ENCODE measurements at places on chromosomes 3 and 15. TPM values are rescaled to one million over a fixed set of nuclear protein-coding genes. Genes with fewer than 3 reads are reported as not detected.

Gene PLCH1
- 12.4 TPM for total RNA-seq

Gene RPP25
- total RNA-seq, result 9.0 TPM

Gene PATL2
- total RNA-seq, result not detected

Gene ANKRD34C
- not detected for total RNA-seq

Gene SAMD7
- total RNA-seq, result not detected

Gene C3orf49
- total RNA-seq, result not detected

Gene PLA2G4E
- not detected for total RNA-seq

Gene CRABP1
- total RNA-seq, result 91.0 TPM

Gene LRRC49
- total RNA-seq, result 7.3 TPM
